ENCODE measurements at places on chromosomes 4 and X.

- no peak for DNase-seq
These were observed 125.7 kb upstream of the NDST3 start for GRCh38 chr4:117908306-117909207.

- no peak for DNase-seq
These were observed 174.8 kb downstream of the HHIP start for GRCh38 chr4:144820728-144821085.

DNA sequence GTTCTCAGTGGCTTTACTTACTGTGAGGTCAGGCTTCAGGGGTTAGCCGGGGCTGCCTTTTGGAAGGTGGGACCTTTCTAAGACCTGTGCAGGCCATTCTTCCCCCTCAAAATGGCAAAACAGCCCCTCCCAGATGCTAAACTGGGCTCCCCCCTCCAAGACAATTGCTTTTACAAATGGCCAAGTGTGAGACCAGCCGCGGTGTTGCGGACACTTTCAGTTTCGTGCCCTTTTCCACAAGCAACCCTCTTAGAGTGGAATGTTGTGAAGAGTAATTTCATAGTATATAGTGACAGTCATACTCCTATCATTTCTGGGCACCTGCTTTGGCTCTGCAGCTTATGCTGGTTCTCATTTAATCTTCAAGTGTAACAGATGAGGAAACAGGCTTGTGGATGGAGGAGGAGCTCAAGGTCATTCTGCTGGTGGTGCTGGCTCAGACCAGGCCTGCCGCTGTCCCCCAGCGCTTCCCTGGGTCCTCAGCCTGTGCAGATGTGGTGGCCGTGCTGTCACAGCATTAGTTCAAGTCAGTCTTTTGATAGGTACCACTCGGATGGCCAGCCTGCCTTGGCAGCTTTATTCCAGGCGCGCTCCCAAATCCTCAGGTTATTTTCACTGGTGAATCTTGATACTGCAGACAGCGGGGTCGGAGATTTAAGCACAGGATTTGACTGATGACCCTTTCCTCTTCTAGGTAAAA, 55.0 kb upstream of the TADA2B start:
- DNase-seq: no peak

GRCh38 chrX:69961365-69962072, 88.2 kb downstream of the AWAT2 start:
- no peak for DNase-seq

DNA sequence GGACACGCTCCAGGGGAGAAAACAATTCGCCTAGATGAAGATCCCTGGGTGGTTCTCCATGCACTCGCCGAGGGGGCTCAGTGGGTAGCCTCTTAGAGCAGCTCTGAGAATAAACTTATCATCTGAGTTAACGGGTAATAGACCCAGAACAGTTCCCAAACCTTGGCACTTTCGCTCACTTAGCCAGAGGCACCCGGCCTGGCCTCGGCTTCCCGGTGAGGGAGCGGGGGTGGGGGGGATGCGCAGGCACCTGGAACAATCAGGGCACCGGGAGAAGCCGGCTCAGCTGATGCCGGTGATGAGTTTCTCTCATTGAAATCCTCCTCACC, 405 bp upstream of the ZAR1 start:
- DNase-seq: no peak

GRCh38 chr4:150176547-150176946, 98.3 kb downstream of the DCLK2 start:
- DNase-seq: no peak

DNA sequence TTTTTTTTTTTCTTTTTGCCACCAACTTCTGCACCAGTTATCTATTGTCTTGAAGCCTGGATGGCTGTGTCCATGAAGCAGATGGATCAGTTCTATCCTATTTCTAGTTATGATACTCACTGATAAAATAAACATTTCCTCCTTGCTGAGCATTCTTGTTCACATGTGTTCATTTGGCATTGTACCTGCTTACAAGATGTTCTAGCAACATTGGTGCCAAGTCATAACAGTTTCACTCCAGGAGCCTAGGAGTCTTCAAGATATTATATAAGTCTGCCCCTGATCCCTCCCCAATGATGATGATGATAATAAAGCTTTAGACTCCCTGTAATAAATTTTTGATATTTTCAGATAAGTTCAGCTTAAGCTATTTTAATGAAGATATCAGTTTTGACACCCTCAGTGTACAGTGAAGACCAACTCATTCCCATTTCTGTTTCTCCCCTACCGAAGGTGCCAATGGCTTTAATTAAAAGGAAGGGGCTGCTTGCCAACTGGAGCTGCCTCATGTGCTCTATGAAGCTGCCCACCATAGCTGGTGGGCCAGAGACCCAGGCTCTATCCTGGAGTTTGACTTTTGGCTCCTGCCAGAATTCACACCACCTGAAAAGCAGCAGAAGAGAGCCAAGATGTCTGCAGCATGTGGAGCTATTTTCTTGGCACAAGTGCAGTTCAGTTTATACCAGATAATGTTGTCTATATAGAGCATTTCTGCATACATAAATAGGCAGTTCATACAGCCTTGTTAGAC, 265.4 kb upstream of the TET2 start:
- no peak for DNase-seq

DNA sequence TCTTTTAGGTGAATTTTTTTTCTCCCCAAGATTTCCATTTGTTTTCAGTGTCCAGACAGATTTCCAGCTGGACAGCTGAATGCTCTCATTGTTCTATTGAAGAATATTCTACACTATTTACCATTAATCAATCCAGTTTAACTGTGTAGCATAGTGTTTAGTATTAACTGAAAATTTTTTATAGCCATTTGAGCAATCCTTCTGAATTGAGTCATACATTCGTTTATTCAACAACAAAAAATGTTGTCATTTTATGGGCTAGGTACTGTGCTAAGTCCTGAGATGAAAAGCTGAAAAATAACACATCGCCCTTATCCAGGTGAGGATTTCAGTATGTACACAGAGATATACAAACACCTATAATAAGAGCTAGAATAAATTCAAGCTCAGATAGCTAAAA, 223.3 kb downstream of the COL25A1 start:
- DNase-seq: no peak

- no peak for DNase-seq
These were observed 108.1 kb upstream of the STOX2 start for GRCh38 chr4:183797011-183797444.

DNA sequence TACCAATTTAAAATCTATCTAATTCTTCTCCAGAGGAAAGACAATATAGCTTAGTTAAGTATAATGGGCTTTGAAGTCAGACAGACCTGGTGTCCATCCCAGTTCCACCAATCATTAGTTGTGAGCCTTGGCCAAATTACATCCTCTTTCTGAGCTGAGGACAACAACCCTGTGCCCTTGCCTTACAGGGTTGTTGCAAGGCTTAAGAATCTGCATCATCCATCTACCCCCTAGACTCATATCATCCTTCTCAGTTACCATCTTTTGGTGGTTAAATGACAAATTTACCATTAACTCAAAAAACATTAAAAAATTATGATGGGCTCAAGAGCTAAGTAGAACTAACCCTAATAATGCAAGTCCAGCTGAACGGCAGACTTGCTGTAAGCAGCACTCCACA, 51.6 kb downstream of the NAP1L5 start:
- DNase-seq: no peak

DNA sequence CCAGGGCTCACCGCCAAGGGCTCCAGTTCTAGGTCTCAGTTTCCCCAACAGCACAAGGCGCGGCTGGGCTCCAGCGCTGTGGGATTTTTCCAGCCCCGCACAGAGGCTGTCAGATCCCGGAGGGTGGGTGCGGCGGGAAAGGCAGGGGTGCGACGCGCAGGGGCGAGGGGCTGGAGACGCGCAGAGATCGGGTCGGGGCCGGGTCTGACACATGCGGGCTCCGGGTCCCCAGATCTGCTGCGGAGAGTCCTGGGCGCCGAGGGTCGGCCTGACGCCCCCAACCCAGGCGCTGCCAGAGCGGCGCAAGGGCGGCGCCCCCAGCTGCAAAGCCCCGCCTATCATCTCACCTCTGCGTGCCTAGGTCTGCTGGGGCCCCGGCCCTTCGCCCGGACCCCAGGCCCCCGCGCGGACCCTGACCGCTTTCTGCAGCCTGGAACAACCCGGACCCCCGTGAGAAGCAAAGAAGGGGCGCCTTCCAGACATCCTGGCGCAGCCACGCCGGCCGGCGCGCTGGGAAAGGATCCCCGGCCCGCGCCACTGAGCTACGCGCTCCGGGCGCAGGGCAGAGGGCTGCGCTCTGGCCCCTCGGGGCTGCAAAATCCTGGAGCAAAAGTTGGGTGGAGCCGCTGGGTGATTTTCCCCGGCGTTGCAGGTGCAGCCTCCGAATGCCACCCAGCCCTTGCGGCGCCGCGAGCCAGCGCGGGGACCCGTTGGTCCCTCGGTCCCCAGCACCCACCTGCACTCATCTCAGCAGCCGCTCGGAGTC, 486 bp downstream of the ABLIM2 start:
- no peak for DNase-seq

DNA sequence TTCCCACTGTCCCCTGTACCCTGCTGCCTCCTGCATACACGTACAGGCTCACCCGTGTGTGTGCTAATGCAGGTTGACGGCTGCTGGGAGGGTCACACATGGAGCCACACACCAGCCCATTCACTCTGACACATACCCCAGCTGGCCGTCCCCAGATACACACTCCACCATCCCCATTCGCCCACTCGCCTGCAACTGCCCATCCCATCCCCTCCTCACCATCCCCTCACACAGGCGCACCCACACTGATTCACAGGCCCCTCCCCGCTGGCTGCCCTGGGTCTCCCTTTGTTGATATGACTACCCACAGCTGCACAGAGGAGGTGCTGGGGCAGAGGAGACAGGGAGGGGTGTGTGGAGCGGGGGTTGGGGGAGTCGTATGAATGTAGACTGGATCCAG, 25.7 kb downstream of the PJA1 start:
- DNase-seq: no peak

DNA sequence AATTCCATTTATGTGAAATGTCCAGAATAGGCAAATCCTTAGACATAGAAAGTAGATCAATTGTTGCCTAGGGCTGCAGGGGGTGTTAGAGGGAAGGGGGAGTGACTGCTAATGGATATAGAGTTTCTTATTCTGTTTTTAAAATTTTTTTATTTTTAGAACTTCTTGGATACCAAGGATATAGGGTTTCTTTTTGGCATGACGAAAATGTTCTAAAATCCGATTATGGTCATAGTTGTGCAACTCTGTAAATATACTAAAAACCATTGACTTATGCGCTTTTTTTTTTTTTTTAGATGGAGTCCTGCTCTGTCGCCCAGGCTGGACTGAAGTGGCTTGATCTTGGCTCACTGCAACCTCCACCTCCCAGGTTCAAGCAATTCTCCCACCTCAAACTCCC, 125.2 kb upstream of the USP9X start:
- no peak for DNase-seq

- peak; percentile 42 for DNase-seq
These were observed 11.6 kb downstream of the JAKMIP1 start for GRCh38 chr4:6188687-6189305.

- DNase-seq: peak; percentile 28
These were observed 114.5 kb upstream of the TRIM2 start for GRCh38 chr4:153089742-153090141.

GRCh38 chr4:181161669-181162068, 1081.5 kb upstream of the TENM3 start:
- DNase-seq: no peak

DNA sequence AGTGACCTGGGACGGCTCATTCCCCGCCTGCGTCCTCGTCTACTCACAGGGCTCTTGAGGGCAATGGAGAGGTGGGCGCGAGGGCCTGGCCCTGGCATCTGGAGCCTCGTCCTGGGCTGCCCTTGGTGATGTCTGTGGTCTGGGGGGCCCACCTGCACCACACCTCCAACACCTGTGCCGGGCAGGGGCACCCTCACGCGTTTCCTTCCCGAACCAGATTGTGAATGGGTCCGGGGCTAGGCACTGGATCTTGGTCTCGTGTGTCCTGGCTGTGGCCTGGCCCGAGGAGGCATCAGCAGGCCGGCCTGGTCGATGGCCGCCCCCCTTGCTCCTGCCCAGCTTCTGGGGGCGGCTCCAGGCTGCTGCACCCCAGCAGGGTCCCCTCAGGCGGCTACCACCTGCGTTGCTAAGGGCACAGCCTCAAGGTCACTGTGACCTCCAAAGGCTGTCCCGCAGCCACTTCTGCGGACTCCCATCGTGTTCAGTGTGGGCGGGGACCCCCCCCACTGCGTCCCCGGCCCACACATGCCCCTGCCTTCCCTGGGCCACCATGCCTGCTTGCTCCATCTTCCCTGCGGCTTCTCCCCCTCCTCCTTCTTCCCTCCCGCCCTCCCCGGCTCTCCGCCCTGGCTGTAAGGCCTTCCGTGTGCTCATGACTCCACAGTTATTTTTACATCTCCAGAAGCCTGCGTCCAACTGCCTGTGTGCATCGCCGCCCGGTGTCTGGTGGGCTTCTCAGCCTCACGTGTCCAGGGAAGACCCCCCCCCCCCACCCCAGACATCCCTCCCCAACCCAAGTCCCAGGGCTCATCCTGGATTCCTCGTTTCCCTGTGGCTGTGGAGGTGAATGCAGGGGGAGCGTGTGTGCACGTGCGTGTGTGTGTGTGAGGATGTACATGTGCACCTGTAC, 3.8 kb downstream of the DOK7 start:
- DNase-seq: no peak

DNA sequence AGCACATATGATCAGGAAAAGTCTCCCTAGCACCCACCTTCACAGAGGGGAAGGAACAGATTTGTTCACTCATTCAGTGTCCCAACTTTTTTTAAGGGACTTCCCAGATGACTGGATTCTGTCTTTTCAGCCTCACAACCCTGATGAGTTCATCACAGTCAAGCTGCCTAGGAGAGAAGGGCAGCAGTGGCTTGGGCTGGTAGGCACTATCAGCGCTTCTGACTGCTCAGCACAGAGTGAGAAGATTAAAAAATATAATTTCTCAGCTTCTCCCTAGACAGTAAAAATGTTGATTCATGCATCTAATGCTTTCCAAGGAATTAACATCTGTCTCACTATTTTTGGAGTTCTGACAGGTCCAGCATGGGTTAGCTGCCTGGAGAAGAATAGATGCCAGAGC, 328.2 kb downstream of the DTHD1 start:
- DNase-seq: no peak

DNA sequence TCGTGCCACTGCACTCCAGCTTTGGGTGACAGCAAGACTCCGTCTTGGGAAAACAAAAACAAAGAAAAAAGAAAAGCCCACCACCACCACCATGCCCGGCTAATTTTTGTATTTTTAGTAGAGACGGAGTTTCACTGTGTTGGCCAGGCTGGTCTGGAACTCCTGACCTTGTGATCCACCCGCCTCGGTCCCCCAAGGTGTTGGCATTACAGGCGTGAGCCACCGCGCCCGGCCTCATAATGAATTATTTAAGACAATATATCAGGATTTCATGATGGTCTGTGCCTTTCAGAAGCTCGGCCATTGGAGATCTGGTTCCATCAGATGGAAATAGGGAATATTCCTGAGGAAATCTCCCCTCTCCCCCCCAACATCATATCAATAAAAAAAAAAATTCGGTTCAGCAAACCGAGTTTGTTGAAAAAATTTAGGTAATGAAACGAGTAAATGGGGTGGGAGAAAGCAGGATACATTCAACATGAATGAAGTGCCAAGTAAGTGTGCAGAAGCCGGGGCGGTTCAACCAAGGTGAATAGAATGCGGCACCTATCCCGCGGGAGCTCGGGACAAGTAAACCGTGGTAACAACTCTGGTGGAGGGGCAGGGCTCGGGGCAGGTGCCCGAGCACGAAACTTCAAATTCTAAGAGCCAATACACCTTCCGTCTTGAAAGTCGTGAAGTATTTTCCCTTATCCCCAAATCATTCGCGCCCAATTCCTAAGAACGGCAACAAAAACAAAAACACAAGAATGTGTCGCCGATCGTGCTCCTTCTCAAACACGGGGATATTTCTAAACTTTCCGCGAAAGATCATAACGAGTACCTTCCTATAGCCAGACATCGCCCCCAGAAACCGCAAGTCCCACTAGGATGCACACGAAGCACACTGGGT, 773 bp upstream of the TXLNG start:
- DNase-seq: no peak
